Tibial nerve (tissue), 4 donors: ENCODE measurements at places on chromosomes 13 and 19. TPM values are rescaled to one million over a fixed set of nuclear protein-coding genes. Genes with fewer than 3 reads are reported as not detected.

CLDN10 gene
- total RNA-seq = 0.44 TPM

GRCh38 chr13:111663505-111663904 lies 343.1 kb downstream of the TEX29 start:
- no peak overlapping the region for H3K27ac ChIP-seq
- H3K4me1 ChIP-seq = no peaks in the 10 kb centered on the region
- no peaks in the 10 kb centered on the region for H3K36me3 ChIP-seq
- no peaks in the 10 kb centered on the region for H3K27me3 ChIP-seq
- H3K4me3 ChIP-seq = no peak overlapping the region
- DNase-seq = no peak

- peak overlapping the region; percentile 33 for H3K27ac ChIP-seq
- no peaks in the 10 kb centered on the region for H3K27me3 ChIP-seq
- no peak overlapping the region for H3K4me3 ChIP-seq
- DNase-seq = no peak
- H3K4me1 ChIP-seq = no peaks in the 10 kb centered on the region
- H3K36me3 ChIP-seq = no peaks in the 10 kb centered on the region
Measured at GRCh38 chr13:76969488-76970365, 21.4 kb downstream of the ACOD1 start.

CALM3 gene
- 147 TPM for total RNA-seq

TMEM190 gene
- not detected for total RNA-seq

ZNF600 gene
- 10.3 TPM for total RNA-seq

DNA sequence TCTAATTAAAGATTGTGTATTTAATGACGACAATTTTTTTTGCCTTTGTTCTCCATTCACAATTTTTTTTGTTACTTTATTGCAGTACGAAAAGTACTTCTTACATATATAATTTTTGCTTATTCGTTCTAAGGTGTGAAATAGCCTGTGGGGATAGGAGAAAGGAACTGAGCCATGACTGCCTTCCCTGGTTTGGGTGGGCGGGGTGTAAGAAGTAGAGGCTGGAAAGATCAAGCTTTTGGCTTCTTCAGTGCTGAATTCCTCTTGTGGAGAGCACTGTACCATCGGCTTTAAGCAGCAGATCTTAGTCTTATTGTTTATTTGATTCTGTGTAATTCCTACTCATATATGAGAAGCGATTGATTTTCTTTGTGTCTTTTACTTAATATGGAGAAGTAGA lies 115.8 kb downstream of the NBEA start:
- DNase-seq = no peak
- H3K4me1 ChIP-seq = no peaks in the 10 kb centered on the region
- no peak overlapping the region for H3K27ac ChIP-seq
- H3K36me3 ChIP-seq = no peaks in the 10 kb centered on the region
- no peaks in the 10 kb centered on the region for H3K27me3 ChIP-seq

ZBTB32 gene
- not detected for total RNA-seq

GRCh38 chr19:47653856-47654255 lies 44.9 kb downstream of the BICRA start:
- DNase-seq = no peak
- H3K27me3 ChIP-seq = no peaks in the 10 kb centered on the region
- H3K36me3 ChIP-seq = no peaks in the 10 kb centered on the region
- H3K4me3 ChIP-seq = no peak overlapping the region

ELOF1 gene
- total RNA-seq = 30.0 TPM

C19orf12 gene
- total RNA-seq = 52.5 TPM

- H3K27me3 ChIP-seq = no peaks in the 10 kb centered on the region
- H3K27ac ChIP-seq = no peak overlapping the region
- no peak for DNase-seq
- H3K4me3 ChIP-seq = no peak overlapping the region
- no peaks in the 10 kb centered on the region for H3K36me3 ChIP-seq
Measured at GRCh38 chr13:50574731-50575130, 268.8 kb downstream of the DLEU7 start.

- no peak overlapping the region for H3K4me3 ChIP-seq
- no peaks in the 10 kb centered on the region for H3K27me3 ChIP-seq
- no peak overlapping the region for H3K27ac ChIP-seq
Measured at GRCh38 chr13:23899555-23899954, 2.3 kb upstream of the C1QTNF9B start.

DNA sequence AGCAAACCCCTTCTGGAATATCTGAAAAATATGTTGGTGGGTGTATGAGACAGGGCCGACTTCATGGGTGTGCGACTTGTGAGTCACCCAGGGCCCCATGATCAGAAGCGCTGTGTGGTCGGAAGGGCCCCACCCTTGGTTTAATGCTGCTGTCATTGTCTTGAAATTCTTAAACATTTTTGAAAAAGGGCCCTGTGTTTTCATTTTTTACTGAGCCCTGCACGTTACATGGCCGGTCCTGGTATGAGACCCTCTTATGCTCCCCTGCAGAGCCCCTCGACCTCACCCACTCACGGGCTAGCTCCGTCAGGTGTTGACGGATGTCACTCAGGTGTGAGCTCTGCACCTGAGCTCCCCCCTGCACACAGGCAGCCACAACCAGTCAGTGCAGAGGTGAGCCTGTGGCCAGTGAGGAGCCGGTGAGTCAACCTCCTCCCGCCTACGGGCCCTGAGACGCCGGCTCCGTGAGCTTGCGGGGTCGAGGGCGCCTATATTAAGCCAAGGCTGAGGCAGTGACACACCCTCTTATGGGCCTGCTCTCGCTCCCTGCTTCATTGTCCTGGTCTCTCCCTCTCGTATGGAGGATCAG lies 27.7 kb downstream of the GADD45B start:
- no peak for DNase-seq
- H3K4me3 ChIP-seq = no peak overlapping the region
- no peaks in the 10 kb centered on the region for H3K36me3 ChIP-seq
